Renal pelvis (tissue), 12 donors: ENCODE measurements at places on chromosomes 3 and 15. TPM values are rescaled to one million over a fixed set of nuclear protein-coding genes. Genes with fewer than 3 reads are reported as not detected.

GOLGA6B gene
- polyA plus RNA-seq = not detected

DNA sequence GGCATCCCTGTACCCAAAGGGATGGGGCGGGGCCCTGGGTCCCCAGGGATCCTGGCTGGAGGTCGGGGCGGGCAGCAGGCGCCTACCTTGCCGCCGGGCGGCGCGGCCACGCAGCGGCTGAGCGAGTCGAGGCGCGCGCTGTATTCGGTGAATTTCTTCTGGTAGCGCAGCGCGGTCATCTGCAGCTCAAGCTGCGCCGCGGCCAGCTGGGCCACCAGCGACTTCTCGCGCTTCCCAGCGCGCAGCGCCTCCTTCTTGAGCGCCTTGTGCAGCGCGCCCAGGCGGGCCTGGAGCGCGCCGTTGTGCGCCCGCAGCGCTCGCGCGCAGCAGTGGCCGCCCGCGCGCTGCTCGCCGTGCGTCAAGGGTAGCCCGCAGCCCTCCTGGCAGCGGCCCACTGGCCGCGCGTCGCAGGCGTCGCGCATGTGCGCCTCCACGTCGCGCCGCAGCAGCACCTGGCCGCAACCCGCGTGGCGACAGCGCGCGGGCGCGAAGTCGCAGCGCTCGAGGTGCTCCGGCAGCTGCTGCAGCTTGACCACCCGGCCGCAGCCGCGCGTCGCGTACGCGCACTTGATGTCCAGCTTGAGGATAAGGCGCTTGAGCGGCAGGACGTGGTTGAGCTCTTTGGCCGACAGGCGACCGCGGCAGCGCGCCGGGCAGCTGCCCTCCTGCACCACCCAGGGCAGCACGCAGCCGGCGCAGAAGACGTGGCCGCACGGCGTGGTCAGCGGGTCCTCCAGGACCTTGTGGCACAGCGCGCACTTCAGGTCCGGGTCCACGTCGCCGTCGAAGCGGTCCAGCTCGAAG lies 522 bp downstream of the PDZRN3 start:
- peak; percentile 65 for DNase-seq

- no peak for DNase-seq
These were observed 204.4 kb upstream of the ZNF385D start for GRCh38 chr3:21955406-21955805.

GRCh38 chr3:123757281-123757940 lies 126.7 kb downstream of the MYLK start:
- DNase-seq = no peak

DNA sequence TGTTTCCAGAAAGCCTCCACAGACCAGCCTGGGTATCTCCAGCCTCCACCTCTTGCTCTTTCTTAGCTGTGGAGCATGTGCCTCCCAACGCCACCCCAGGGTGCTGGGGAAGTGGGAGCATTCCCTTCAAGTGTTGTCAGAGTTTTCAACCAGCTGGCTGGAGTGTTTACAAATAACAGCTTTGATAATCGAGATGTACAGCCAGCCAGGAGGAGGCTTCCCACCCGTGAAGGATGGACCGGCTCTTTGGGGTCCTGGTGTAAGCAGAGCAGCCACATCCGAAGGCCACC lies 8.5 kb upstream of the OXTR start:
- DNase-seq = no peak

DNA sequence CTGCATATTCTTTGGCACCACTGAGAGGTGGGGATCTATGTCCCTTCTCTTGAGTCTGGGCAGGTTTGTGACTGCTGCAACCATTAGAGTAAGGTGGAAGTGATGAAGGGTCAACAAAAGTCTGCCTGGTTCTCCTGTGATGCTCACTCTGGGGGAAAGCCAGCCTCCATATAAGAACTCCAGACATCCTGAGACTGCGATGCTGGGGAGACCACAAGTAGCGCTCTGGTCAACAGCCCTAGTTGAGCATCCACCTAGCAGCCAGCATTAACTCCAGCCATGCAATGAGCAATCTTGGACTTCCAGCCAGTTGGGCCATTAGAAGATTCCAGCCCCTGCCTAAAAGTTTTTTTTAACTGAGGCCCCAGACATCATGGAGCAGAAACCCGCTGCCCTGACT lies 62.8 kb downstream of the SCN11A start:
- DNase-seq = no peak
